ENCODE measurements at places on chromosomes 7 and 10.
A peak's percentile ranks its signal among the peaks of the same experiment; 100 is the strongest.

DNA sequence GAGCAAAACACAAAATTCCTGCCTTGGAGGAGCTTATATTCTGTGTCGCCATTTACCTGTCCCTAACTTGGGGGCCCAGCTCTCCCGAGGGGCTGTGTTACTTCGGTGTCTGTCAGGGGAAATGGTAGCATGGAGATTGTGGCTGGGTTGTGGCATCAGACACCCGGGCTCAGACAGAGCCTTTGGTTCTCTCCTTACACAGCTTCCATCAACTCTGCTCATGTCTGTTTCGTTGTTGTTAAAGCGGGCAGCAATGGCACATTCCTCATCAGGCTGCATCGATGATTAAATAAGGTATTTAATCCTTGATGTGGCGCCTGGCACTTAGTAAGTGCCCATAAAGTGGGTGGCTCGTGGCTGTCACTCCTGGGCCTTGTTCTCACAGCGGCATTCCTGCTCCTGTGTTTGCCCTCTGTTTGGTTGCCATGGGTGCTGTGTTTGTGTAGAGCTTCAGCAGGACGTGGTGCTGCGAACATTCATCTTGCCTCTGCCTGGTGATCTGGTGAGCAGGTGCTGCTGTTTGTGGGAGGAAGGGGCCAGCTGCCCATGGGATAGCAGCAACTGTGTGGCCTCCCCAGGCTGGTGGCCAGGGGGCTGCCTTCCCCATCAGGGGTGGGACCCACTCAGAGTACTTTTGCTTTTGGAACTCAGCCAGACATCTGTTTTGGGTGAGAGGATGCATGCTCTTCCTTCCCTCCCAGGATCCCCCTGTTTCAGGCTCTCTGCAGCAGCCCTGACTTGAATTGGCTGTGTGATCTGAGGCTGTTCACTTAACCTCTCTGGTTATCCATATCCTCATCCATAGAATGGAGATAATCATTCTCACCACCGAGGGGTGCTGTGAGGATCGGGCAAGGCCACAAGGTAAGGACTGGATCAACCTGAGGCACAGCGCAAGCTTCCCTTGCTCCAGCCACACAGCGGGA is 207.2 kb upstream of the SVIL start:
- no peak for DNase-seq

- no peak for DNase-seq
Observed at GRCh38 chr10:17179002-17179401, 22.5 kb downstream of the TRDMT1 start.

DNA sequence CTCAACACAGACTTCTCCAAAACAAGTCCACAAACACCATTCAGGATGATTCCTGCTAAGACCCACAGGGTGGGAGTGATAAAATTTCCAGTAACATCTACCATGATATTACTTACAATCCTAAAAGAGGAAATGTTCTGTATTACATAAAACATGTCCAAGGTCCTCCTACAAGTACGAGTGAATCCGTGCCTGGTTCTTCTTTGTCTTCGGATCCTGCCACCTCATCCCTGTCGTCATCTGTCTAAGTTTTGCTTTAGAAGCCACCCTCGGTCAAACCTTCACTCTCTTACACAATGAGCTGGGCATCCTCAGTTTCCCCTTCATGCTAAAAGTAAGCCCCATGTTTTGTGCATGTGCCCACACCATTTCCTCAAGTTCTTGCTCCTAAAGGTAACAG is 279.0 kb downstream of the KCNMA1 start:
- DNase-seq = no peak

GRCh38 chr7:142787034-142787768 is 16.4 kb downstream of the PRSS2 start:
- no peak for DNase-seq

GRCh38 chr10:30454744-30455510 is 20.9 kb downstream of the MAP3K8 start:
- DNase-seq = no peak

- DNase-seq = no peak
Observed at GRCh38 chr7:138753150-138753518, 44.7 kb upstream of the TMEM213 start.

GRCh38 chr7:104848138-104848990 is 165.6 kb upstream of the KMT2E start:
- DNase-seq = no peak

GRCh38 chr10:125373546-125373945 is 213.2 kb upstream of the CTBP2 start:
- no peak for DNase-seq

GRCh38 chr10:123743441-123744223 is 77.5 kb downstream of the GPR26 start:
- DNase-seq = no peak

- no peak for DNase-seq
Observed at GRCh38 chr10:104334561-104334960, 3.7 kb downstream of the ITPRIP start.

- DNase-seq = no peak
Observed at GRCh38 chr10:1475771-1476454, 261.4 kb downstream of the ADARB2 start.

DNA sequence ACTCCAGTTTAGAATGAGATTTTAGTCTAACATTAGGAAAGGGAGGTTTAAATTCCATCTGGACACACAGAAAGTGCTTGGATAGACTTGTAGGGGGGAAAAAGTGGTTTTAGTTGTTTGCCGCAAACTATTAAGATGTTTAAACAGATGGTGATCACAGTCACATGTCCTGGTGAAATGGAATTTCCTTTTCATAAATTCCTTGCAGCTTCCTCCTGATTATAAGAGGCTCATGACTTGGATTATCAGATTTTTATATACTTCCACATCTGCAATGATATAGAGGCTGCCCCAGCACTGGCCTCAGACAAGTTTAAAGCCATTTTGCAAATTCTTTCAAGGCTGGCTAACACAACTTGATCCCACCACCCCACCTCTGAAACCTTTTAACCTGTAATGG is 106.4 kb upstream of the ARMC3 start:
- no peak for DNase-seq

GRCh38 chr7:101238226-101239182 is 902 bp upstream of the CLDN15 start:
- no peak for DNase-seq

GRCh38 chr7:26556061-26556881 is 264.6 kb downstream of the SNX10 start:
- DNase-seq = no peak

DNA sequence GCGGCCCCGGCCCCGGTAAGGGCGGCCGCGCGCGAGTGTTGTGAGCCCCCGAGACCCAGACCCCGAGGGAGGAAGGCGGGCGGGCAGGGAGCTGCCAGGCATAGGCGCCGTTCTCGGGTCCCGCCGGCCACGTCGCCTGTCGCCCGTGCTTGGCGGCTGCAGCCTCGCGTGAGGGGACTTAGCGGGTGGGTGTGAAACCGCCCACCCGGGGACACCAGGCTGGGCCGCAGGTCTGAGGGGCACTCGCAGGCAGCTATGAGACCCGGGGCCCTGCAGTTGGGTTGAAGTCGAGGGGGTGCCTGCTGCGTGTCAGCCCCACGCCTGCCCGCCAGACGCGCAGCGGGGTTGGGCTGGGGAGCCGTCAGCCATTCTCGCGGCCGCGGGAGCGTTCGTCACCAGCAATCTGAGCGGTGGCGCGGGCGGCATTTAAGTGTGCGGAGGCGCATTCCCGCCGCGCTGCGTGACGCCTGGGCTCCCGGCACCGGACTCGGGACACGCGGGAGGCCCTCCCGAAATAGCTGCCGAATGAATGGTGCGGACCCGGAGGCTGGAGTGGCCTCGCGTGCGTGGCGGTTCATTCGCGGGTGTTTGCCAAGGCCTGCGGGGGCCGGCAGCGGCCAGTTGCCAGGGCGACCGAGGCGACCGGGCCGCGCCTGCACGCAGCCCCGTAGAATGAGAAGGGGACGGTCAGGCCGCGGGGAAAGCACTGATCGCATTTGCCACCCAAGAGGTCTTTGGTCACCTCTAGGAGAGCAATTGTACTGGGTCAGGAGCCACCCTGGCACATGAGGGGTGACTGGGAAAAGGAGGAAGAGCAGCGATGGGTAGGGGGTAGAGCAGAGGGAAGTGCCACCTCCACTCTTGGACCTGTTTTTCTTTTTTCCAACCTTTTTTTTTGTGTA is 750 bp downstream of the ZNF398 start:
- peak; percentile 30 for DNase-seq

DNA sequence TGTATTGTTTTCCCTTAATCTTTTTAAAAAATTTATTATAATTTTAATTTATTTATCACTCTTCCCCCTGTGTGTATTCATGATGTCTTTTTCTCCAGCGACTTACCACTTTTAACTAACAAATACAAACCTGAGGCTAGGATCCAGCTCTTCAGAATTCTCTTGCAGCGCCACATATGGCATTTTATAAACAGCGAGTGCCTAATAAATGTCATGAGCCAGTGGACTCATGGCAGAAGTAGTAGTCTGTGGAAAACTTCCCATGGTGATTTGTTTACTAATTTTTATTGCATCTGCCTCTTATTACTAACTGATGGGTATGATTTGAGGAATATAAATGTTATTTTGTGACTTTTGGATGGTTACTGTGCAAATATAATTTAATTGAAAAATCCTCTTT is 102.9 kb downstream of the EXOC4 start:
- no peak for DNase-seq

Measured in stimulated activated CD8-positive, alpha-beta memory T cell treated with anti-CD3 and anti-CD28 coated beads, Interleukin-4, amount 100 ng/mL, for 1 hour (primary cell).